ENCODE measurements at places on chromosomes 12 and 14.

DNA sequence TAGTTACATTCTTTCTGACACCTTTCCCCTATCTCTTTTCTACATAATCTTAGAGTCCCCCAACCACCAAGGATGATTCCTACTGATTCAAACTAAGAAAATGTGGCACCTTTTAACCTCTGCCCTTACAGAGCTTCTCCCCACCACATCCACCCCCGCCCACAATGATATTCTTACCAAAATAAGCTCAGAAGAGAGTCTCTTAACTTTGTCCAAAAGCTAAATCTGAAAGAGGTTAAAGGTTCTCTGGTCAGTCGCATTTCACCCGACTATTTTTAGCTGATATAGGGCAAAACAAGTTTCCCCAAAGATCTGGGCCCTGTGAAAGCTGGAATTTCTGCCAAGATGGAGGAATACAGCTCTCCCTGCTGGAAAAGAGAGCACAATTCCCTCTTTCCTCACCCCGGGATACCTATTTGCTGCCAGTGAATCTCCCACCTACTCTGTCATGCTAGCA, 128.6 kb downstream of the ZFP36L1 start:
- no peak for DNase-seq

DNA sequence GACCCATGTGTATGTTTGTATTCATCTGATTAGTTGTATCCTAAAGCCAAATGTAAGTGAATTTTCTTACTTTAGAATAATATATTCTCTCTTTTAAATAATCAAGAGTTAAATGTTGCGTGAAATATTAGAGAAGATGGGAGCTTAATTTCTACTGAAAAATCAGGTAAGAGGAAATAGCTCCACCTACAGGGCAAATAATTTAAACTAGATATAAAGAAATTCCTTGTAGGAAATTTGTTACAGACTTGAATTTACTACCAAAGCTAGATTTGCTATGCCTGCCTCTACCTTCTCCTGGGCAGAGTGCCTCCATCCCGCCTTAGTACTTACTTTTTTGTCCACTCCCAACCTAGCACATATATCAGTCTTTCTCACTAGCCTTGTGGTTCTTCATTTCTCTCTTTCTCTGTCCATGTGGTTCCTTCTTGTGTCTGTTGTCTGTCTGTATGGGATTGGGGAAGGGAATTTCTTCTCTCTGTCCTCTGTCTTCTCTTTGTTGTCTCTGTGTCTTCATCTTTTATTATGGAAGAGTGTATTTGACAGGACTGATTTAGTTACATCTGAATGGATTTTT, 44.7 kb downstream of the PALS1 start:
- DNase-seq, result peak; percentile 34

DNA sequence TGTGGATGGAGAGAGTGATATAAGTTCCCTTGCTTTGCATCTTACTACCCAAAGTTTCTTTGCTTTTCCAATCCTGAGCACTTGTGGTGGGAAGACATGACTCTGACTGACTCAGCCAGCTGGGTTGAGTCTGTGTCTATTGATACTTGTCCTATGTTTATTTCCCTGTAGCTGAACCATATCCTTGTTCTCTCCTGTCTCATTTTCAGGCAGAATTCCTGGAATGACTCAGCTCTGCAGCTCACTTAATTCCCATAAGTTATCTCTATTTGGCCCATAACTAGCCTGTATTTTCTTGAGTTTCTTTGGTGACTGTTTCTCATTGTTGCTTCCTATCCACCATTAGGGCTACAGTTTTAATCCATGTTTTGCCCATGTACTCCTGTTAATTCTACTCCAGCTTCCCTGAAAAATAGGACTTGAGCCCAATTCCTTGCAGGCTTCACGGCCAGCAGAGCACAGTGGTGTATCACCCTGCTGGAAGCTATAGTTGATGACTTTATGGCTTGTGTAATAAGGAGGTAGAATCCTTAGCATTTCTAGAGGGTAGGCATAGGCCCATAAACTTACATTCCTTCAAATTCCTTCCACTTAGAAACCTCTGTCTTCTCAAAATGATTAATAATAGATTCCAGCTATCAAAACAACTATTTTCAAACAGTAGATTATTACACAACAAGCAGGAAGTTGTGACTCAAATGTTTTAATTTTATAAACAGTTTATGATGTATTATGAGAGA, 183.1 kb downstream of the TMTC3 start:
- peak; percentile 95 for DNase-seq

- DNase-seq, result peak; percentile 25
Observed at GRCh38 chr12:96015672-96016071, 19.5 kb upstream of the HAL start.

- DNase-seq, result no peak
Observed at GRCh38 chr12:64070454-64070853, 151.6 kb downstream of the KICS2 start.

DNA sequence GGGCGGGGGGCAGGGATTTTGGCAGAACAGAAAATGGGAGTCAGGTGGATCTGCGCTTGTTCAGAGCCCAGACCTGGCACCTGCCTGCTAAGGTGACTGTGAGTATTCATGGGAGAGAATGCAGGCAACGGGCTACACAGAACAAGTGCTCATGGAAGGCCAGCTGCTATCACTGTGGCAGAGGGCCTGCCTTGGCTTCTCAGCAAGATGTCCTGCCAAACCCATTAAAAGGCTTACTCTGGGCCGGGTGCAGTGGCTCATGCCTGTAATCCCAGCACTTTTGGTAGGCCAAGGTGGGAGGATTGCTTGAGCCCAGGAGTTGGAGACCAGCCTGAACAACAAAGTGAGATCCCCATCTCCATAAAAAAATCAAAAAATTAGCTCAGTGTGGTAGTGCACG, 21.0 kb downstream of the DIO3 start:
- no peak for DNase-seq

DNA sequence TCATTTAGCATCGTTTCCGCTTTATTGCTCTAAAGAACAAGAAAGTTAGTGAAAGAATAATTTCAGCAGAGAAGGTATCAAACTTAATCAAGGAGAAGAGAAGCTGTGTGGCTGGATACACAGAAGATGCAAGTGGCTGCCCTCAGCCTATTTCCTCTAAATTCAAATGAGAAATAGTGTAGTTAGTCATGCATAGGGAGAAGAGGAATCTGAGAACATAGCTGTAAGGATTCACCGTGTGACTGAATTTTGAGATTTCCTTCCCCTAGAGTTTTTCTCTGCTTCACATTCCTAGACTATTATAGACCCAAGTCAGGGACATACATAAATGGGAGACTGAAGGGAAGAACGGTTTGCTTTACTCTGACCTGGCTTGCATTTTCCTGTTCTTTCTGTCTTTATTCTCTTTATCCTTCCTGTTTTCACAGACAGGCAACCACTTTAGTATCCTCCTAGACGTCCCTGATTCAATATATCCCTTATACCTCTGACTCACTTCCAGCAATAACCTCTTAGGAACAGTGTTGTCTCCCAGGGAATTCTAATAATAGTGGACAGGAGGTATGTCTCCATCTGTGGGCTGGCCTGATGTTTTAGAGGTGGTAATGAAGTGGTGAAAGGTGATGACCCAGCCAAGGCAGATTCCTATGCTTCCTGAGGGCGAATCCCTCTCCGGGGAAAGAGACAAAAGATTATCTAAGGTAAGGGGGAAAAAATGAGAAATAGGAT, 7.0 kb downstream of the RNASE10 start:
- DNase-seq, result no peak

DNA sequence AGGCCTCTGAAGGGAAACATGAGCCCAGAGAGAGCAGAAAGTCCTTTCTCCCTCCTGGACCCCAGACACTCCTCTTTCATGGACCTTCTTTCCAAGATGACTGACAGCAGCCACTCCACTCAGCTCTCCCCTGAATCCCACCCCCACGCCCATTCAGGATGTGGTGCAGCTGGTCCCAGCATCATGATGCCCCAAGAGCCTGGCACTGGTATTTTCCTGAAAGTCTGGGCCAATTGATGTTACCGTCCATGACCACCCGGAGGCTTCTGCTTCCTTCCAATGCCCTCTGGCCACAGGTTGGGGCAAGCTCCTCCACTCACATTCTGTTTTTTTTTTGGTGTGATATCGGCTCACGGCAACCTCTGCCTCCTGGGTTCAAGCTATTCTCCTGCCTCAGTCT, 112.6 kb downstream of the CALM1 start:
- no peak for DNase-seq

- DNase-seq, result no peak
Observed at GRCh38 chr12:19496219-19496878, 57.1 kb downstream of the AEBP2 start.

- peak; percentile 66 for DNase-seq
Observed at GRCh38 chr14:94132285-94132887, 3.0 kb upstream of the IFI27L2 start.

DNA sequence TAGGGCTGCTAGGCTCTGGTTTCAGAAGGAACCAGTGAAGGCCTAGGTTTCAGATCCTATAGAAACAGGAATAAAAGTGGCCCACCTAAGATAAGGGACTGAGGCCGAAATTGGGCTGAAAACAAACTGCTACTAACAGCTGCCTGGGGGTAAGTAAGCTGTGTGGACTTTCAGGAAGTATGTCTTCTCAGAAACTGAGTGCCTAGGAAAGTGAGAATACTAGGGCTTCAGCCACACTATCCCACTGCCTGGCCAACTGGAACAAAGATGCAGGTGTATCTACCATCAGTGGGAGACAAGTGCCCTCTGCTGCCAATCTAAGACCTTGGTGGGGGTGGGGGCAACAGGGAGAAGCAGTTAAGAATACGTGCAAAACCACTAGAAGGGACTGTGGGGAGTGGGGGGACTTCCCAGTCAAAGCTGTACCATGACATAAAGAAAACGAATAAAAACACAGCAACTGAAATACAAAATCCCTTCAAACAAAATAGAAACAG, 82.5 kb downstream of the MED13L start:
- no peak for DNase-seq

DNA sequence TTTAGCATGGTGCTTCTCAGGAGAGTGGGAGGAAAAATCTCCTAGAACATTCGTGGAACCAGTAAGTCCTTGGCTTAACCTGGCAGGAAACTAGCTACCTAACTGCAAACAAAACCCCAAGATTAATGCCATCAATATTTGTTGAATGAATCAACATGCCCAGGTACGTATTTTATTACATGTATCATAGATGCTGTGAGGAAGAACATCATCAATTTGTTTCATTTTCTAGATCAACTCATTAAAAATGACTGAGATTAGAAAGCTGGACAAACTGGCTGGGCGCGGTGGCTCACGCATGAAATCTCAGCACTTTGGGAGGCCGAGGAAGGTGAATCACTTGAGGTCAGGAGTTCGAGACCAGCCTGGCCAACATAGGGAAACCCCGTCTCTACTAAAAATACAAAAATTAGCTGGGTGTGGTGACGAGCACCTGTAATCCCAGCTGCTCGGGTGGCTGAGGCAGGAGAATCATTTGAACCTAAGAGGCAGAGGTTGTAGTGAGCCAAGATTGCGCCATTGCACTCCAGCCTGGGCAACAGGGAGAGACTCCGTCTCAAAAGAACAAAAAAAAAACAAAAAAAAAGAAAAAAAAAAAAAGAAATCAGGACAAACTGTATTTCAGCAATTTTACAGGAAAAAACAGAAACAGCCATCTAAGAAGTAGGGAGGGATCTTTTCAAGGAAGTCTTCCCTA, 88.7 kb downstream of the NTN4 start:
- DNase-seq, result no peak

GRCh38 chr14:98847521-98848468, 424.2 kb downstream of the BCL11B start:
- DNase-seq, result no peak

- no peak for DNase-seq
Observed at GRCh38 chr12:67263471-67263870, 5.7 kb upstream of the CAND1 start.

DNA sequence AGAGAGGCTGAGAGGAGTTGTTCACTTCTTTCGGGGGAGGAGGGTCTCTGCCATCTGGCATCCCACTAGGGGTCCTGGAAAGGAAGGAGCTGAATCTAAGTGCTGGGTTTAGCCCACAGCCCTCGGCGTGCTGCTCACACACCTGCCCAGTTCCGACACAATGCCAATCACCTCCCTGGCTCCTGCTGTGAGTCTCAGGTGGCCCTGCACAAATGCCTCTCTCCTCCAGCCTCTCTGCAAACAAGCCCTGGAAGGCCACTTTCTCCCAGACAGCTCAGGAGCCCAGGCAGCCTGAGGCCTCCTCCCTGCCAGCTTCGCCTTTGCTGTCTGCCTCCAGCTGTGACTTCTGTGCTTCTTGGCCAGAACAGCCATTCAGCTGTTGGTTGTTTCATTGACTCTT, 51.2 kb downstream of the SMIM41 start:
- no peak for DNase-seq

- DNase-seq, result no peak
Observed at GRCh38 chr14:99644723-99645544, at the start of gene HHIPL1. HHIPL1 (plus strand) TSS chr14:99645129; CDS start chr14:99645208, 79 bp downstream.

DNA sequence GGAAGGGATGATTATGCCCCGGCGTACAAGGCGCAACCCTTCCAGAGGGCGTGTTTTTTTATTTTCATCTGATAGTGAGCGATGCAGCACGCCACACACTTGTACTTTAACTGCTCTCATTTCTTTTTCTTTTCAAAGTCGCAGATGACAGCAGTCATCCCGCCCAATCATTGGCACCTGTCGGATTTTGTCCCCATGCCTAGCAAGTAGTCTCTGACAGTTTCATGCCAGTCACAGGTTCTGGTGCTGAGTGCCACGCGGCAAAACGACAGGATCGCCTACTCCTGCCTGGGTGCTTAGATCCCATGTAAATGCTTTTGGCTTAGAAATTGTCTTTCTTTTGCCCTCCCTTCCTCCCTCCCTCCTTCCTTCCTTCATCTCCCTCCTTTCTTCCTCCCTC, 117.7 kb downstream of the GLT1D1 start:
- no peak for DNase-seq

DNA sequence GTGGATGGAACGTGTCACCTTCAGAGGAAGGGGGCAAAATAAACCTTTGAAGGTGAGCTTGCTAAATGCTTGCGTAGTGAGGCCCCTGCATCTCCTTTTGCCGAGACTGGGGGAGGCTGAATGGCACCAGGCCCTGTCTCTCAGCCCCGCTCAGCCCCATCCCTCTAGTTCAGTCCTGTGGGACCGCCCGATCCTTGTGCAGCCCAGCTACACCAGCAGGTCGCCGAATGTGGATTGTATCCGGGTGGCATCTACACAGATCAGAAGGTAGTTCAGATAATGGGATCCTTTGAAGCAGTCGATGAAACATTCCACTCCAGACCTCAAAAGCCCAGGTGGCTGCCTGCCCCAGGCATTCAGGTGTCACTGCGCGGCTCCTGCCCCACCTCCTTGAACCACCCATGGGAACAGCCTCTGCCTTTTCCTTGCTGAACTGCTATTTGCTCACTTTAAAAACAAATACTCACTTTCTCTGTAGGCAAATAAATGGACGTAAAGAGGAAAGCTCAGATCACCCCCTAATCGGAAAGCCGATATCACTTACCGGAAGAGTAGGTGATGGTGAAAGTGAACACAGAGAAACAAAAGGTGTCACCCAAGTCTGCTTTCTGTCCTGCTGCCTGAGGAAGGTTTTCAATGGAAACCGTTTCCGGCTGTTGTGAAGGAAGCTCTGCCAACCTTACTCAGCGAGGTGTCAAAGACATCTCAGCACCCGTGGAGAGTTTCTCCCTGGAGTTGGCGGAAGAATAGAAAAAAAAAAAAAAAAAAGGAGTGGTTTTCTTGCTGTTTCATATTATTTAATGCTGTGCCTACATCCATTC, 100.3 kb upstream of the NCOR2 start:
- no peak for DNase-seq

- no peak for DNase-seq
Observed at GRCh38 chr12:9741726-9742125, 8.8 kb upstream of the CLECL1 start.

- no peak for DNase-seq
Observed at GRCh38 chr14:75022655-75023054, 19.9 kb downstream of the EIF2B2 start.
